Activated T-helper 17 cell treated with anti-CD3 and anti-CD28 coated beads, Interleukin-2, amount 50 U/mL, for 72 hours (primary cell): ENCODE measurements at places on chromosomes 16 and 17.
A peak's percentile ranks its signal among the peaks of the same experiment; 100 is the strongest.

- no peak for ATAC-seq
Observed at GRCh38 chr16:23974223-23974622, 138.4 kb downstream of the PRKCB start.

DNA sequence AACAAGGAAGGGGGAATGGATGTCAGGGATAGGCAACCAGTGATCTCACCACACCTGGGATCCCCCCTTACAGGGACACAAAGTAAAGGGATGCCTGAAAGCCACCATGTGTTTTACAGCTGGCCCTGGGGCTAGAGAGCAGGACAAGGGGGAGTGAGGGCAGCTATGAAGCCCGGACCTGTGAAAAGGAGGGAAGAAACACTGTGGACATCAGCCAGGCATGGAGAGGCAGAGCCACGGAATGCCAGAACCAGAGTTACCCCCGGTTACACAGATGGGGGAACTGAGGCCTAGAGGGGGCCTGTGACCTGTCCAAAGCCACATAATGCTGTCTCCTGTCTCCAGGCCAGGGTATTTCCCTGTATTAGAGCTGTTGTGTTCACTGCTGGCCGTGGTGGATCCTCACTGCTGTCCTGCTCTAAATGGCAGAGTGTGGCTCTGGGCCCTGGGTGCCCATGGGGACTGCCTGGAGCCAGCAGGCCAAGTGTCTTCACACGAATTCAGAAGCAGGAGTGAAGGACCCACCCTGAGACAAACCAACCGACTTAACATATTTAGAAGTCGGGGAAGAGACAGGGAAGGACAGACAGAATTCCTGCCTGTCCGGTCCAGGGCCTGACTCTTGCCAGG, 29.7 kb upstream of the ITGA3 start:
- no peak for ATAC-seq

GRCh38 chr17:33786478-33786877, 468.6 kb upstream of the CCL2 start:
- no peak for ATAC-seq

DNA sequence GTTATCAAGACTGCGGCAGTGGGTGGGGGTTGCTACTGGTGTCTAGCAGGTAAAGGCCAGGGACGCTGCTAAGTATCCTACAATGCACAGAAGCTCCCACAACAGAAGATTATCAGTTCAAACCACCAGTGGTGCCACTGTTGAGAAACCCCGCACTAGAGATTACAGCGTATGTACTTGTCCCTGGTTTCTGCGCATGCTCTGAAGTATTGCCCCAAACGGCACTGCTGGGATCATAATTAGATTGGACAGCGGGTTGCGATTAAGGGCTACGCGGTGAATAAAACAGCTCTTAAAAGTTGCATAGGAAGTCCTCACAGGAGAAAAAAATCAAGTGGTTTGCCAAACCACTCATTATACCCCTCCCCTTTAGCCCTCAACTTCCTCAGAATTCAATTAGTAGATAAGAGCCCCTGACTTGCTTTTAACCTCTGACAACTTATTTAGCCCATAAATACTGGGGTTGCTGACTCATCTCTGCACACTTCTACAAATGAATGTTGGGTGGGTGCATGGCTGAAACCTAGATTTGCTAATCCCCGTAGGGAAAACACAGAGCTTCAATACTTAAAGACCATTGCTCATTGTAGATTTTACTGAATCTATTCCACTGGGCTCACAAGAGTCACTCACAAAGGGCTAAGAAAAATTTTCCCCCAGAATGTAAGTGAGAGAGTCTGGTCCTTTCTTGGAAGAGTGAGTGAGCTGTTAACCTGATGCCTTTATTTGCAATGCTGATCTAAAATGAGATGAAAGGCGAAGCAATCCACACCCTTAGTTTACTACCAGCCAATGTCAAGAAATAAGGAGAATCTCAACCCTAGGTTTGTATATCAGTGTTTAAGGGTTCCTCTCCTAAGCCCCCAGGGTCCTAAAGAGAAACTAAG, 91.8 kb downstream of the RGS9 start:
- ATAC-seq, result peak; percentile 90

GRCh38 chr16:4316864-4317531, 1.1 kb downstream of the GLIS2 start:
- no peak for ATAC-seq

GRCh38 chr17:72634621-72635020, 457.9 kb downstream of the SLC39A11 start:
- peak; percentile 80 for ATAC-seq

GRCh38 chr16:50167556-50167955, 14.4 kb downstream of the TENT4B start:
- no peak for ATAC-seq

GRCh38 chr17:20706751-20707373, 127.3 kb downstream of the CDRT15L2 start:
- ATAC-seq, result no peak
